Activated CD4-positive, alpha-beta T cell treated with anti-CD3 and anti-CD28 coated beads for 24 hours (primary cell): ENCODE measurements at places on chromosomes 4 and X.

DNA sequence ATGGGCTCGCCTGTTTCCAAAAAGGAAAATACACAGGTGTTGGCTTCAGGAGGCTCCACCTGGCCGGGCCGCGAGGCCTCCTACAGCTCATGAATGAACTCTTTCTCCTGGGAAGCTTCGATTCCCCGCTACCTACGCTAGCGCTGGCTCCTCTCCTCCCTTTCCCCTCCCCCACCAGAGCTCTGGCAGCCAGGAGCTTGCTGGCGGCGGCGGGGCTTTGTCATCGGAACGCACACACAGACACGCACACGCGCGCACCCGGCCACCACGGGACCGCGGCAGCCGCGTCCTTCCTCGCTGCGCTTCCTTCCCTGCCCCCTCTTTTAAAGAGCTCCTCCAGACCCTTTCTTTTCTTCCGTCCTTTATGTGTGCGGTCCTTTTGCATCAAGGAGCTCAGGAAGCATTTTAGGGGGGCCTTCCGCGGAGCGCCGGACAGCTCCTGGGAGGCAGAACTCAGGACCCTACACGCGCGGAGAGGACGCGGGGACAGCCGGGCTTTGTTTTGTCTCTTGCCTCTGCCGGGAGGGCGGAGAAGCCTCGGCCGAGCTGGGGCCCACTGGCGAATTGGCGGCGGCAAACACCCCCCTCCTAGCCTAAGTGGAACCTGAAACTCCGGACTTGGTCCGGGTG lies 70.2 kb upstream of the BCOR start:
- DNase-seq: no peak

GRCh38 chrX:8724300-8724699 lies 7.6 kb downstream of the ANOS1 start:
- no peak for DNase-seq

GRCh38 chr4:106615961-106616360 lies 247.4 kb upstream of the GIMD1 start:
- DNase-seq: no peak

DNA sequence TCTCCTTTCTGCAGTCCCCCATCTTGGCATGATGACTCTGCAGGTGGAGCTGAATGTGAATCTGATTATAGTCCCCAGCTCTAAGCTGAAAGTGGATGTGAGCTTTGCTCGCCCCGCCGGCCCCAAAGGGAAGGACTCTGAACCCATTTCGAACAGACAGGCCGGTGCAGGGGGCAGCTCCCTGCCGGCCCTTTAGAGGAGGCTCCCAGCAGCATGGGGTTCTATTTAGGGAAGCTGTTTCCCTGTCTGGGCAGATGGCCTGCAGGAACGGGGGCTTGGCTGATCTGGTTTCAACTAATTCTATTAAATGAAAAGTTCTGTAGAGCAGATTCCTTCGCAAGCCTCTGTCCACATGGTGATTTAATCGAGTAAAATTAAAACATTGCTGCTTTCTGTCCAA lies 104.8 kb upstream of the MSX1 start:
- no peak for DNase-seq

DNA sequence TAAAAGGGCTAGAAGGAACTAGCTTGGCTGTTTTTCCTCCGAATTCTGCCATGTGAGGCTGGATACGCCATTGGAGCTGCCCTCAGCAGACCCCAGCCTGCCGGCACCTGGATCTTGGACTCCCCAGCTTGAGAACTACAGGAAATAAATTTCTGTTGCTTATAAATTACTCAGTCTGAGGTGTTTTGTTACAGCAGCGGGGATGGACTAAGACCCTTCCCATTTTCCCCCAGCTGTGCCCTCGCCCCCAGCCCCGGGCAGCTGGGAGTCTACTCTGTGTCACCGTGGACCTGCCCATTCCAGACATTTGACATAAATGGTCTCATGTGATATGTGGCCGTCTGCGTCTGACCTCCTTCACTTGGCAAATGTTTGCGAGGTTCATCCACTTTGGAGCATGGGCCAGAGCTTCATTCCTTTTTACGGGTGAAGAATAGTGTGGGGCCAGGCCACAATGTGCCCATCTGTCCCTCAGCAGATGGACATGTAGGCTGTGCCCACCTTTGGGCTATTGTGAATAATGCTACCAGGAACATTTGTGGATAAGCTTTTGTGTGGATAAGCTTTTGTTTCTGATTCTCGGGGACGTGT lies 30.7 kb upstream of the SPON2 start:
- DNase-seq: no peak

- no peak for DNase-seq
These were observed 12.9 kb downstream of the HHIP start for GRCh38 chr4:144658903-144659302.

GRCh38 chr4:3638080-3638795 lies 106.0 kb upstream of the LRPAP1 start:
- no peak for DNase-seq

GRCh38 chrX:41921492-41922430 lies 1.6 kb downstream of the CASK start:
- no peak for DNase-seq

DNA sequence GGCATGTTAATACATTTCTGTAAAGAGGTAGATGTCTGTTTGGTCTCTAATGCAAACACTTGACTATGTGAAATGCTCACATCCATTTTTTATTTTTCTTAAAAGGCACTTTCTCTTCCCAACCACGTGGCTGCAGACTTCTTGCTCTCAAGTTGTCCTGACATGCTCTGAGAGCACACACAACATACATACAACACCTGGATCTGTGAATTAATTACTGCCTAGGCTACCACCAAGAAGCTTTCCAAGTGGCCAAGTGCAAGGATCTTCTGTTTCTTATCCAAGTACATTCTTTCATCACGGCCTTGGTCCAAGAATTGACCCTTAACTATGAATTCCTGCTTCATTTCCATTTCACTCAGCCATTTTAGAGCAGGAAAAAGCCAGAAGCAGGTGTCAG lies 110.8 kb downstream of the SPRY1 start:
- no peak for DNase-seq

GRCh38 chrX:154059231-154059630 lies 38.3 kb downstream of the MECP2 start:
- DNase-seq: no peak

DNA sequence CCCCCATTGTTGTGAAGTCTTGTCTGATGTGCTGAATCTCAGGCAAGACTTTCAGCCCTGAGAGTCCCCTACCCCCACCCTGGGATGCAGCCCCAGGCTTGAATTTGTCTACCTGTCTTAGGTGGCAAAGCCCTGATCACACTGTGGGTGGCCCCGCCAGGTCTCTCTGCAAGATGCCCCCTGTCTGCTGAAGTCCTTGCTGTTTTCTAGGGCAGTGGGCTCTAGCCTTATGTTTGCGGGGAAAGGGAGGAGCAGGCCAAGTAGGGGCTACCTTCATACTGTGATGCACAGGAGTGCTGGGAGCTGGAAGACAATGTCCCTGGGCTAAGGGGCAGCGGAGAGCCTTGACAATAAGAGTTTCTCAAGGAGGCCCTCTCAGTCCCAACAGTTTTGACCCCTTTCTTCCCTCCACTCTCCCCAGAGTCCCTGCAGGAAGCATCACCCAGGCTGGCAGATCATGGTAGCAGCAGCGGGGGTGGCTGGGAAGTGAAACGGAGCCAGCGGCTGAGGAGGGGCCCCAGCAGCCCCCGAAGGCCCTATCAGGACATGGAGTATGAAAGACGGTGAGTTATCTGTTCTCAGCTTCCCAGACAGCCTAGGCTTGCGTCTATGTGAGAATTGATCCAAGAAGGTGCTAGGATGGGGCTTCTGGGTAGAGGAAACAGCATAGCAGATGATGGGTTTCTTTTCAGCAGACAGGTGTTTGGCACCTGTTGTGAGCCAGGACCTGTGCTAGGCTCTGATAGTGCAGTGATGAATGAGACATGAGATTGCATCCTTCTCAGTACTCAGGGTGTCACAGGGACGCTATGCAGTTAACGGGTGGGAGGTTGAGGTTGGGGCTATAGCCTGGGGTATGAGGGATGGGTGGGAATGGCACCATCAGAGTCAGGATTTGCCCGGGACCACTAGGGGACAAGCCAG lies 2.2 kb downstream of the RBM10 start:
- no peak for DNase-seq

- no peak for DNase-seq
These were observed 92.6 kb downstream of the FRYL start for GRCh38 chr4:48687313-48688051.

- no peak for DNase-seq
These were observed 105.1 kb upstream of the GRPR start for GRCh38 chrX:16018291-16018690.

GRCh38 chr4:32206756-32207155 lies 1486.6 kb downstream of the PCDH7 start:
- no peak for DNase-seq

DNA sequence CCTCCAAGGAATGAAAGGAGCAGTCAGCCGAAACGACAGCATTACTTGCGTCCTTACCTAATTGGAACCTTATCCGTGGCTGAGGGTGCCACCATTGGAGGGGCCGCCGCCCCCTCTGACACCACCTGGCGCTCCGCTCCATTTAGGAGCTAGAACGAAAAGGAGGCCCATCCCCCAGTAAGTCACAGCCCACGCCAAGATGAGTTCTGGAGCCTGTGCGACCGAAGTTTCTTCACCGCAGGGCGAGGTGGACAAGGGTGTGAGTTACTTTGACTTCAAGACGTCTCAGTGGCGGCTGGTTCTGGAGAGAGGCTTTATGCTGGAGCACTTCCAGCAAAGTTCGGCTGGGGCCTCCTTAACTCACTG lies 729 bp upstream of the IRF2 start:
- peak; percentile 46 for DNase-seq

GRCh38 chr4:155590796-155591585 lies 75.7 kb upstream of the GUCY1A1 start:
- no peak for DNase-seq

DNA sequence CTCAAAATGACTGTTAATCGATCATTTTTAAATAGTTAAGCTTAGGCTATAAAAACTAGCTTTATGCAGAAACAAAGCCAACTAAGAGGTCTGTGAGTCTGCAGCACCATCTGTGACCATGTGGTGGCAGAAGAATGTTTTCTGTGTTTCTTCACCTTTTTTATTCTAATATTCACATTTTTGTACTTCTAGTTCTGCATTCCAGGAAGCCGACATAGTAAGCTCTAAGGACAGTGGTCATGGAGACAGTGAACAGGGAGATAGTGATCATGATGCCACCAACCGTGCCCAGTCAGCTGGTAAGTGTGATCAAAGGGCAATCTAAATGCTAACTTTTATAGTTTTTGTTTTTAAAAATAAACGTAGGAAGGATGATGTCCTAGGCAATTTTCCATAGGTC lies 5.6 kb downstream of the PCDH10 start:
- DNase-seq: no peak

DNA sequence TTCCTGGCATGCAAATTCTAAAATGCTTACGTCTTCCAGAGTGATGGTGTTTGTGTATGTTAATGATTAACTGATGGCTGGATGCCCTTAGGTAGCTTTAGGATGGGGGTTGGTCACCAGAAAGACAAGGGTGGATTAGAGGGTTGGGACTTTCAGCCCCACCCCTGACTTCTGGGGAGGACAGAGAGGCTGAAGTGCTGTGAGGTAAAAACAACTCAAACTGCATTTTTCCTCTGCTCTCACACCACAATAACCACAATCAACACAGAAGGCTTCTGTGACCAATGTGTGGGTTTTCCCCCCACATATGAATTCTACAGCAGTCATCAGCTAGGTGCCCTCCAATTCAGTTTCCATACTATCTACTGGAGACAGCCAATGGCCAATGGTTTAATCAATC lies 18.7 kb upstream of the DDIT4L start:
- no peak for DNase-seq

DNA sequence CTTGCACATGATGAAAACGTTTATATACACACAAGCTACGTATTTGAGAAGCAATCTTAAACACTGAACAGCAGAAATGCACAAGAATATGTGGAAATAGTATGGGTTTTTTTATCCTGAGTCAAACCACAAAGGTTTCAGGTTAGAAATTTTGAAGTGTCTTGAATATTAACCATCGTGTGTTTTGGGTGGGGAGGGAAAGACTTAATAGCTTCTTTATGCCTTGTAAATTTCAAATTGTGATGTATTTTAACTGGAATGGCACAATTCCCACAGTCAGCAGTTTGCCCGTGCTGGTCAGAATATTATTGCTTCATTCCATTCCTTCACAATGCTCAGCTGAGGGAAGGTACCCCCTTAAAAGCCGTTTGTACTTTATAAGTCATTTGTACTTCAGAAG lies 67.4 kb upstream of the WDR1 start:
- no peak for DNase-seq

DNA sequence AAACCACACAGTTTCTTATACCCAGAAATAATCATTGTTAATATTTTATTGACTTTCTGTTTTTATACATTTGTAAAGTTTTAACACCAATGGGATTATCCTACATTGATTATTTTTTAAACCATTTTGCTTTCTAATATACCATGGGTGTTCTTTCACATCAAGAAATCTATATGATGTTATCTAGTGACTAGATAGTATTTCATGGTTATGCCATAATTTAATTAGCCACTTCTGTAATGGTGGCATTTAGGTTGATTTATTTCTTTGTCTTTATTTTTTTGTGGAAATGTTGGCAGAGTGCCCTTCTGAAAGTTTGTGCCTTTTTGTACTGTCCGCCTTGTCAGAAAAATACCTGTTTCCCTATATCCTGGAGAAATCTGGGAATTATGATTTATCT lies 193.3 kb downstream of the CEP135 start:
- no peak for DNase-seq

DNA sequence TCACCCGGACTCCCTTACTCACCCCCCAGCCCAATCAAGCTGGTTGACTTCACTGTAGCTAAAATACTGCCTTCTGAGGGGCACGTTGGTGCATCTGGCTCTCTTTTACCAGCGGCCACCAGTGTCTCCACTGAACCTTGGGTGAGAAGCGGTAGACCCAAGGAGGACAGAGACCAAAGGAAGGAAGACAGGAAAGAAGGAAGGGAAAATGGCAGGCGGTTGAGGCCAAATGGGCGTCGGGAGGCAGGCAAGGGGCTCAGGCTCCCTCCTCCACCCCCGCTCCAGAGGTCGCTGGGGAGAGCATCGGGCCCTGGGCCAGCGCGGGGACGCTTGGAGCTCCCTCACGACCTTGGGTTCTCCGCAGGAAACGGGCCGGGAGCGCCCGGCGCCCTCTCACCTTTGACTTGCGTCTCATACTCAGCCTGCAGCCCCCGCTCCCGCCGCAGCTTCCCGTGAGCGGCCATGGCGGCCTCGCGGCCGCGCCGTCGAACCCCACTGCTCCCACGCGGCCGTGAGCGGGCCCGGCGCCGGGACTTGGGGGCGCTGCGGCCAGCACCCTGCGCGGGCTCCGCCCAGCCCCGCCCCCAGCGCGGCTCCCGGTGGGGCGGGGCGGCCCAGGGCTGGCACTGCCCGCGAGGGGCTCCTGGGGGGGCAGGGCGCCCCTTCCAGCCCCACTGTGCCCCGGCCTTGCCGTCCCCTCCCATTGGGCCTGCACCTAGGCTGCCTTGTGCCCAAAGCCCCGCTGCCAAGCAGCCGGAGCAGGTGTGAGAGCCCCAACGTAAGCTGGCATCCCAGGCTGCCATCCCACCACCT lies at the start of gene ARHGAP4:
Gene ARHGAP4, minus strand, starts transcription at position 526 of the 813 bp plus-strand sequence. Its CDS starts 62 bp downstream, at position 464.
- no peak for DNase-seq
